ENCODE measurements at places on chromosomes 12 and 14. TPM values are rescaled to one million over a fixed set of nuclear protein-coding genes. Genes with fewer than 3 reads are reported as not detected.

Gene MYBPC1
- total RNA-seq, result 63.9 TPM

- DNase-seq, result no peak
Observed at GRCh38 chr14:105420101-105420973, 710 bp downstream of the MTA1 start.

- no peak for DNase-seq
Observed at GRCh38 chr14:85401384-85401783, 128.6 kb upstream of the FLRT2 start.

DNA sequence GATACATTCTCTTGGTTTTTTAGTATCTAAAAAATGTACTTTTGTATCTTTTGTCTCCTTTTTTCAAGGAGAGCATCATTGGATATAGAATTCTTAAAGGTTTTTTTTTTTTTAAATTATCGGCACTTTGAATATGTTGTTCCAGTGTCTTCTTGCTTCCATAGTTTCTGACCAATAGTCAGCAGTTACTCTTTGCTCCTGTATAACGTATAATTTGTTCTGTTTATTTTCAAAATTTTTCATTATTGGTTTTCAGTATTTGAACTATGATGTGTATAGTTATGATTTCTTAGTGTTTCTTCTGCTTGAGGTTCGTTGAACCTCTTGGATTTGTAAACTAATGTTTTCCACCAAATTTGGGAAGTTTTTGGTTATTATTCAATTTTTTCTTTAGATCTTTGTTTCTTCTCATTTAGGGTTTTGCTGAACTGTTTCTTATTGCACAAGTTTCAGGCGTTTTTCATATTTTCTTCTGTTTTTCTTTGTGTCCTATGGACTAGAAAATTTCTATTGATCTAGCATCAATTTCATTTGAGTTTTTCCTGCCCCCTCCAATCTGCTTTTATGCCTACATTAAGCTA is 93.9 kb downstream of the PLBD1 start:
- DNase-seq, result no peak

Gene LPAR5
- total RNA-seq, result 23.9 TPM

Gene RBP5
- total RNA-seq, result 3.7 TPM

DNA sequence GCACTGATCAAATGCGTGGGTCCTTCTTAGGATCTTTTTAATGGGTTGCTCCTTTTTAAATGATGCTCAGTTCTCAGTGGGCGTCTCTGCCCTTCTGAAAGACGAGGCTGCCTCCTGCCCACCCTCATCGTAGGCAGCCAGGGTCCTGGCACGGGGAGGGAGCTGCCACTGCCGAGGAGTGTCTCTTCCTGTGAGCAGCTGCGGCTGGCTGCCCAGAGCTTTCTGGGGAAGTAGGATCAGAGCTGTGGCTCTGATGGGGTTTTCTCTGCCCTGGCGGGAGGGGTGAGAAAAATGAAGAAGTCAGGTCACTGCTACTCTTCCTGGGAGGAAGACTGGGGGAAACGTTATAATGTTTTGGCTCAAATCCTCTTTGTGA is 31.1 kb upstream of the BEGAIN start:
- peak; percentile 41 for DNase-seq

DNA sequence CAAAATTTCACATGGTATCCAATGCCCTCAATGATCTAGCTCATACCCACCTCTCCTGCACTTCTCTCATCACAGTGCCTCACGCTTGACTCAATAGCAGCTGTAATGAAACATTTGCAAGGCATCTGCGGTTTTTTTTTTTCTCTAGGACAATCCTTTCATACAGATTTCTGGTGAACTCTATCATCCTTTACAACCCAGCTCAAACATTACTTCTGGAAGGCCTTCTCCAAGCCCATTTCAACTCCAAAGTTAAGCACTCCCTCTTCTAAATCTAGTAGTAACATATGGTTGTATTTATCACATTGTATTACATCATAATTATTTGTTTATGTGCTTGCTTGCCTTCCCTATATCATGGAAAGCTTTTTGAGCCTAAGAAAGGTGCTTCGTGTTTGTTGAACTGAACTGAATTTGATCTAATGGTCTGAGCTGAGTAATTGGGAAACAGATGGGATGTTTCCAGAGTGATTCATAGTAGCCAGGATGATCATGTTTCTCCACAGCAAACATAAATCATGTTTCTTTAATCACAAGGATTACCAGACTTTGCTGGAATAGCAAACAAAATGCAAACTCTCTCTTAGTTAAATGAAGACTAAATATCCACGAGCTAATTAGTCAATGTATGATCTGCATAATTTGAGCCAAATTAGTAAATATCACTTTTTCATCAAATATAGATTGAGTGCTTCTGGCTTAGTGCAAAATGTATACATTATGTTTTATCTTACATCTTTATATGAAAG is 14.3 kb downstream of the CFL2 start:
- DNase-seq, result no peak

GRCh38 chr12:85179680-85180270 is 100.2 kb upstream of the ALX1 start:
- DNase-seq, result no peak

- DNase-seq, result no peak
Observed at GRCh38 chr14:57182760-57183503, 85.8 kb downstream of the EXOC5 start.

- DNase-seq, result peak; percentile 55
Observed at GRCh38 chr14:21300892-21301291, 21.0 kb downstream of the RPGRIP1 start.

GRCh38 chr14:94787092-94787491 is 17.2 kb upstream of the GSC start:
- no peak for DNase-seq

GRCh38 chr14:55253276-55253675 is 17.9 kb upstream of the FBXO34 start:
- DNase-seq, result no peak

Gene LBHD2
- total RNA-seq, result not detected
